Activated effector memory CD4-positive, alpha-beta T cell treated with anti-CD3 and anti-CD28 coated beads, Interleukin-2, amount 50 U/mL, for 16 hours (primary cell): ENCODE measurements at places on chromosomes 5 and 9.

DNA sequence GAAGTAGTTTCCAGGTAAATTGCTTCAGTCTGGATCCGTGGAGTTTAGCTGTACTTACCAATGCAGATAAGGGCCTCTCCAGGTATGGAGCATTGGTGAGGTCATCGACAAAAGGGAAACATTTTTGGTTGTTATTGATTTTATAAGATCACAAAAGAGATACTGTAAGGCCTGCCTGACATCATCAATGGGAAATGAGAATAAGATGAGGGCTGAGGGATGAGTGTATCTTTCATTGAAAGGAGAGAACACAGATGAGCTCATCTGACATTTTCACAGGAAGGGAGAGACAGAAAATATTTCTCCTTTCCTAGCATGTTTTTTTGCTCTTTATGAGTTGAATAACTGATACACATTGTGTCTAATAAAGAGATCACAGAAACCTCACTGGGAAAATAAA is 233.6 kb downstream of the SAXO1 start:
- DNase-seq: no peak

GRCh38 chr5:19401032-19401431 is 587.0 kb downstream of the CDH18 start:
- no peak for DNase-seq

DNA sequence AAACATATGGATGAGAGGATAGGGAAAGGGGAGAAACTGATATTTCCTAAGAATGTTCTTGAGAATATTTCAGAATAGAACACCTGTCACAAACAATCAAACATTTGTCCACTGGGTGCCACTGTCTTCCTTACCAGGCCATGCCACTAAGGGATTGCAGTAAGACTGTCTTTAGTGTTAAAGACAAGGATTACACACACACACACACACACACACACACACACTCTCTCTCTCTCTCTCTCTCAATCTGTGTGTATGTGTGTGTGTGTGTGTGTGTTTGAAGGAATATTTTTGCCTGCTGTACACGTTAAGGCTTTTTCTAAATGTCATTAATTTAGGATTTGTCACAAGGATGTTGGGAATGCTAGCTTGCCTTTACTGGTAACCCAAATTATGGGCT is 54.4 kb downstream of the CCDC192 start:
- no peak for DNase-seq

- no peak for DNase-seq
Observed at GRCh38 chr9:109926421-109926869, 146.4 kb downstream of the PALM2AKAP2 start.

GRCh38 chr5:15373151-15373550 is 126.8 kb upstream of the FBXL7 start:
- DNase-seq: no peak

DNA sequence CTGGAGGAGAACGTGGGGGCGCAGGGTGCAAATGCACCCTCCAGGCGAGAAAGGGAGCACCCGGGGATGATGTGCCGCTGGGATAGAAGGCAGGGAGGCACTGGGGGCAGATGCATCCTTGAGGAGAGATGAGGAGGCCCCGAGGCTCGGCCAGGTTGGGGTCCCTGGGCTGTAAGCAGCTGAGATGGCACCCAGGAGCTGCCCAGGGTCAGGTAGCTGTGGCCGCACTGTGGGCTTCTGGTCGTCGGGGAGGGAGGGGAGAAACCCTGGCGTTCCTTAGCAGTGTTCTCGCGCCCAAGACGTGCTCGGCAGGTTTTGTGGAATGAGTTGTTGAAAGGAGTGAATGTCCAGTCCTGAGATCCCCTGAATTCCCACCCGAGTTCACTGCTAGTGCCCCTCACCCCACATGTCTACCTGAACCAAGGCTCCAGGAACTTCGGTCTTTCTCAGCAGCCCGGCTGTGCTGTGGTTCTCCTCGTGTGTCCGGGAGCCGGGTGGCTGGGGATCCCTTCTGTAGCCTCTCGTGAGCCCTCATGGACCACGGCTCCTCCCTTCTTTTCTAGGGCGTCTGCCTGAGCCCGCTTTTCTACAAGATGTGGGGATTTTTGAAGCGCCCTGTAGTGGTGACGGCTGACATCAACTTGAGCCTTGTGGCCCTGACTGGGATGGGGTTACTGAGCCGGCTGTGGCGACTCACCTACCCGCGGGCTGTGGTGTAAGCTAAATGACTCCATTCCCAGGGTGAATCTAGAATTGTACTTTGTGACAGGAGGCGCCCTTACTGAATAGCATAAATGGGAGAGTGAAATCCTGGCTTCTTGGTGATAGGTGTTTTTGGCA is 1.1 kb downstream of the POMT1 start:
- DNase-seq: peak; percentile 87

DNA sequence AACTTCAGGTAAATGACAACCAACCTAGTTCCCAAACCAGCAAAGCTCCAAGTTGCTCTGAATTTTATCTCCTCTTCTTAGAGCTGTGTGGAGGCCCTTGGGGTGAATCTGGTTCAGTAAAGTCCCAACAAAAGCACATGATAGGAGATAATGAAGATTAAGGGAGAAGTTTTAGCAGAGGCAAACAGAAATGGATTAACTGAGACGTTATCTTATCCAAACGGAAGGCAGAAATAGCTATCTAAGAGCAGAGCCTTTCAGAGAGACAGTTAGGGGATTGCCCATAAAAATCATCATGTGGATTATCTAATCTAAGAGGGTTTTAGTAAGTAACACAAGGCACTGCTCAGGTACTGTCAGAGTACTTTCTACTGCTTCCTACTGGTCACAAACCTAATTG is 183.9 kb upstream of the ZNF618 start:
- no peak for DNase-seq
